ENCODE measurements at places on chromosomes 4 and X.
A peak's percentile ranks its signal among the peaks of the same experiment; 100 is the strongest.

GRCh38 chrX:3384327-3384726 is 37.9 kb upstream of the MXRA5 start:
- no peak for DNase-seq

DNA sequence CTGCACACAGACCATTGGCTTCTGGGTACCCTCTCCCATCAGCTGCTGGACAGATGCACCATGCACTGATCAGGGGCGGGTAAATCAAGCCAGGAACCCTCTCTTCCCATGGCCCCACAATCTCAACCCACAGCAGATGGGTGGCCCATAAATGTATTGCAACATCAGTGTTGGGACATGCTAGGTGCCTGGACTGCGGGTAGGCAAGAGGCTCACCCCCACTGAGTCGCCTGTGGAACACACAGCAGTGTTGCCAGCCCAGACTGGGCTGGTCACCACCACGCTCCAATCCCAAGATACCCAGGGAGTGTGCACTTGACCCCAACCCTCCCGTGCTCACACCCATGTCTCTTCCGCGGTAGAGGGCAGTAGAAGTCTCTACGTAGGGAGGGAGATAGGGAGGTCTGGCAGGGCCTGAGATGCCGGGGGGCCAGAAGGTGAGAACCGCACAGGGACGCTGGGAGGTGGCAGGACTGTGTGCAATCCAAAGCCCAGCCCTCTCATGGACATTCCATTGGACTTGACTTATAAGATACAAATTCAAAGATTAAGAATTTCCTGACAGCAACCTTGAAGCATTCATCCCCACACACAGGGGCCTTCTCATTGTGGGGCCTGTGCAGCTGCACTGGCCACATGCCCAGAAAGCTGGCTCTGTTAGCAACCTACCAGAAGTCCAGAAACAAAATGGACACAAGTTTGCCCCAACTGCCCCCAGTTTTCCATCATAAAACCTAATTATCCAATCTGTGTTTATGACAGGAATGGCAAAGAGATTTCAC is 183.7 kb downstream of the NSUN7 start:
- DNase-seq = no peak

DNA sequence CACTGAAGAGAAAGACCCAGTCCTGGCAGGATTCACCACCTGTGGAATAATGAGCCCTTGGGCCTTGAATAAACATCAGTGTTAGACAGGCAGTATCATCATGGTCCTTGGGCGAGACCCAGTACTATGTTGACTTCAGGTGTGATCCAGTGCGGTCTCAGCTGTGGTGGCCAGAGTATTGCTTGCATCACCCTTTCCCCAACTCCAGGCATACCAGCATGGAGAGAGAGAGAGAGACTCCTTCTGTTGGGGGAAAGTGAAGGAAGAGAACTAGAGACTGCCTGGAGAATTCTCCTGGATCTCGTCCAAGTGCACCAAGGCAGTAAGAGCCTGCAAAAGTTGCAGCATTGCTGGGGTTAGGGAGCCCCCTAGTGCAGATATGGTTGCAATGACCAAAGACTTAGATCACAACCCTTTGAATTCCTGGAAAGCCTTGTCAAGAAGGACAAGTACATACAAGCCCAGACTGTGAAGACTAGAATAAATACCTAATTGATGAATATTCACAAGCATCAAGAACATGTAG is 61.1 kb upstream of the VAMP7 start:
- DNase-seq = peak; percentile 51

DNA sequence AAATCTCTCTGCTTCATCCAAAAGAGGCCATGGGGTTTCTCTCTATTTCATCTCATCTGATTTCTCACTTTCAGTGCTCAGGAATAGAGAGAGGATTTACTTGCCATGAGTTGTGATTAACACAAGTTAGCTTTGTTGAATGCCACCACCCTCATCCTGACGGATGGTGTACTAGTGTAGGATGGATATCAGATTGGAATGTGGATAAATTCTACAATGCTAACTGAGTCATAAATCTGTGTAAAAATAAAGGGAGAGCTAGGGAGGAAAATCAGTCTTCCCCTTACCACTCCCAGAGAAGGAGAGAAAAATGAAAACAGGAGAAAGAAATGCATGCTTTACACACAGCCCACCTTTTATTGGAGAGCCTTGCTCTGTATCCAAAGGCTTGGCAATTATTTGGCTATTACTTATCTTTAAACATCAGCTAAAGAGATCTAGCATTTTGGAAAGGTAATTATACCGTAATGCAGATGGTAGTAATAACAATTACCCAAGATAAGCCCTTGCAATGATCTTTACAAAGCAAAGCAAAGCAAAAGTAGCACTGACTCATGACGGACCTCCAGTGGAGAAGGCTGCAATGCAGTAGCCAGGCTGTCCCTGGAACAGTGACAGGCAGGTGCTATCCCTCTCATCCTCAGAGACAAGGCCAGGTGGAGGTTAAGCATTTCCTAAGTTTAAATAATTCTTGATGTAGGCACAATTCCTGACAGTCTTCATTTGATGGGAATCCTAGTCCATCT is 306.3 kb upstream of the PPARGC1A start:
- DNase-seq = no peak

DNA sequence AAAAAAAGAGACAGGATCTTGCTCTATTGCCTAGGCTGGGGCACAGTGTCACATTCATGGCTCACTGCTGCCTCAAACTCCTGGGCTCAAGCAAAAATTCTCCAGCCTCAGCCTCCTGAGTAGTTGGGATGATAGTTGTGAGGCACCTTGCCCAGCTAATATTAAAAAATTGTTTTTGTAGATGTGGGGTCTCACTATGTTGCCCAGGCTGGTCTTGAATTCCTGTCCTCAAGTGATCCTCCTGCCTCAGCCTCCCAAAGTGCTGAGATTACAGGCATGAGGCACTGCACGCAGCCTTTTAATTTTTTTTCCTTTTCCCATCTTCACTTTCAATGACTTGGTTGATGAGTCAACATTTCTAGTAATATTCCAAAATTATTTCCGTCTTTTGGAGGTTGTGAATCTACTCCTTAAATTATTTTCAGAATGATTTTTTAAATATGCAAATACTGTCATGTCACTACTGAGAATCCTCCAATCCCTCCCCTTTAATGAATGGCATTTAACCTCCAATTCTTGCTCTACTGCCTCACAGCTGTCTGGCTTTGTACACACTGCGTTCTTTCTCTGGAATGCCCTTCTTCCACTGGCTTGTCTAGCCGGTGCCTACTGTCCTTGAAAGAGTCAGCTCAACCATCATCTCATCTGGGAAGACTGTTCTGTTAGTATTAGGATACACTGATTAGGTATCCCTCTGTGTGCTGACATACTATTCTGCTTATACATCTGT is 27.5 kb upstream of the DCTD start:
- DNase-seq = no peak

- no peak for DNase-seq
These were observed 42.4 kb upstream of the SLC39A8 start for GRCh38 chr4:102387552-102388150.

GRCh38 chr4:26729547-26729946 is 131.1 kb upstream of the STIM2 start:
- no peak for DNase-seq

DNA sequence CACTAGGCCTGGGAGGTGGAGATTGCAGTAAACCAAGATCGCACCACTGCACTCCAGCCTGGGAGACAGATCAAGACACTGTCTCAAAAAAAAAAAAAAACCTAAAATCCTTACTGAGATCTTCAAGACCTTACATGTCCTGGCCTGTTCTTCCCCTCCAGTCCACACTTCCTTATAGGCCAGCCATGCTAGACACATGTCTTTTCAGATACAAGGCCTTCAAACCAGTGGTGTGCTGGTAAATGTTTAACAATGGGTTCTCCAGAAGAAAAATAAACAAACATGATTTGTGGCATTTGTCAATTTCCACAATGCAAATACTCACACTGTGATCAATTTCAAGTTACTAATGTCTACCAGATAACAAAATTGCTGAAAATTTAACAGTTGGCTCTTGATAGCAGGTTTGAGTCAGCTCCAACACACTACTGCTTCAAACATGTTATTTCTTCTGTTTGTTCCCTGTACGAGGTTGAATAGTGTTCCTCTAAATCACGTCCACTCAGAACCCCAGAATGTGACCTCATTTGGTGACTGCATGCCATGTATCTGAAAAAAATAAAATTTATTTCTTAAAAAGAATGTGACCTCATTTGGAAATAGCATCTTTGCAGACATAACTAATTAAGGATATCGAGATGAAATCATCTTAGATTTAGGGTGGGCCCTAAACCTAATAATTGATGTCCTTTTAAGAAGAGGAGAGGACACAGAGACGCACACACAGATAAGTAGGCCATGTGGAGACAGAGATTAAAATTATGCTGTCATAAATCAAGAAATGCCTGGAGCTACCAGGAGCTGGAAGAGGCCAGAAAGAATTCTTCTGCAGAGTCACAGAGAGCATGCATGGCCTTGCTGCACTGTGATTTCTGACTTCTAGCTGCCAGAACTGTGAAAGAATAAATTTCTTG is 144.4 kb downstream of the ZNF674 start:
- no peak for DNase-seq

DNA sequence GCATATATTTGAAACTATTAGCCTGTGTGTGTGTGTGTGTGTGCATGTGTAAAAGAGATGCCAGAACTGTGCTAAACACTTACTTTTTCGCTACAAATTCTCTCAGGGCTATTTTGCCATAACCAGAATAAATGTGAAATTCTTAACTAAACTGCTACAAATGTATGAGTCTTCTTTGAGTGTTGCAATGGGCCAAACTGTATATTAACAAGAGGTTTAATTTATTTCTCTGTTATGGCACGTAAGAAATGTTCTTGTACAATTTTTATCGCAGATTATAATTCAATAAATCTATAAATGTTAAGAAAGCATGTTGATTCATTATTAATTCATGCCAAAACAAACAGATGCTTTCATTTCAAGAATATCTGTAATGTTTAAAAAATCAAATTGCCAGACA is 454.5 kb upstream of the PCDH7 start:
- no peak for DNase-seq

DNA sequence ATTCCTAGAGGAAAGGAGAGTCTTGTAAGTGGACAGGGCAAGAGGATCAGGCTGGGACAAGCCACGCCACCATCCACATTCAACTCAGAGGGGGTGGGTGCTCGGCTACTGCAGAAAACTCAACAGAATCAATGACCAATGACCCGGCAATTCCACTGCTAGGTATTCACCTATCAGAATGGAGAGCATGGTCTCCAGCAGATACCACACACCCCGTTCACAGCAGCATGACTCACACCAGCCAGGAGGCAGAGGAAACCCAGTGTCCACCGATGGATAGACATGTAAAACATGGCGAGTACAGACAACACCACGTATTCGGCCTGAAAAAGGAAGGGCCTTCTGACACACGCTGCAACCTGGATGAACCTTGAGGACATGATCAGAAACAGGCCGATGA is 175.9 kb downstream of the AFAP1 start:
- DNase-seq = no peak

GRCh38 chrX:39944416-39944815 is 153.3 kb downstream of the BCOR start:
- DNase-seq = no peak

DNA sequence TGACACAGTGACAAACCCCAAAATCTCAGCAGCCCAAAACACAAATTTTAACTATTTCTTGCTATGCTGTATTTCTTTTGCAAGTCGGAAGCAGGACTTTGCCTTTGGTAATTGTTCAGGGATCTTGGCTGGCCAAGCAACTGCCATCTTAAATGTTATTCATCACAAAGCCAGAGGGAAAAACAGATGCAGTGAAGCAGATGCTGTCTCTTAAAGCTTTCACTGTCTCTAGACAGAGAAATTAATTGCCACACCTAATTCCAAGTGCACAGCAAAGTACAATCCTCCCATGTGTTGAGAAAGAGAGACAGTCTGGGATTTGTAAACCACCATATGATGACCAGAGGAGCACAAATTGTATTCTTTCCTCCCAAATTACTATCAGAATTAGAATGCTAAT is 30.0 kb upstream of the GALNT7 start:
- DNase-seq = no peak

- DNase-seq = no peak
These were observed 79.2 kb downstream of the FBXO8 start for GRCh38 chr4:174204164-174204831.

GRCh38 chrX:20144491-20144890 is 2.9 kb upstream of the EIF1AX start:
- no peak for DNase-seq

DNA sequence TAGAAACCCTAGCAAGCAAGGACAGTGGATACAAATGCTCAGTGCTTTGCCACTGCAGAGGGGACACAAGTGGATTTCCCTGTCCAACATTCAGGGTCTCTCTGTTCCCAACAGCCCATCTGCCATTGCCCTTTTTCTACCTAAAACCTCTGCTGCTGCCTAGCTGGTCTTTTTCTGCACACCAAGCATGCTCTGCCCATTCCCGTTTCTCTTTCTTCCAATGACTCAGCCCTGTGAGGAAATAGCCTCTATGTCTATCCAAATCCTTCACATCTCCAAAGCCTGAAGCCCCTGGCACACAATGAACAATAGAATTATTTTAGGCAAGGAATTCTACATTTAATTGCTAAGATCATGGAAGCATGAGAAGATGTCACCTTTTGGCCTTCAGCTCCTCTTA is 5.7 kb upstream of the AMELX start:
- DNase-seq = no peak

DNA sequence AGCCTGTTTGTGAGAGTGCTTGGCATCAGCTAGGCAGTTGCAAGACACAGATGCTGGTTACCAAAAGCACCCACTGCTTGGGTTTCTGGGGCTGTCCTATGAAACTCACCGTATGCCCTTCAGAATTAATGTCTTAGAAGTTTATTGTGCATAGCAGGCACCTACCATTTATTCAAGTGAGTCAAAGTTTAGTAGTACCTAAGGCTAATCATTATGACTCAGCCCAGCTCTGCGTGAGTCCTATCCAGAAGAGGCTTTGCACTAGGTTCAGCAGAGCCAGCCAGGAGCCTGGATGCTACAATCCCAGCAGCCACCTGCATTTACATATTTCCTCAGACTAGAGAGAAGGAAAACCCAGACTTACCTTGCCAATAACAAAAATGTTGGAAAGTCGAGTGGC is 4.2 kb downstream of the RPS4X start:
- DNase-seq = no peak

- no peak for DNase-seq
These were observed 254.1 kb upstream of the TENM3 start for GRCh38 chr4:181989071-181989470.

DNA sequence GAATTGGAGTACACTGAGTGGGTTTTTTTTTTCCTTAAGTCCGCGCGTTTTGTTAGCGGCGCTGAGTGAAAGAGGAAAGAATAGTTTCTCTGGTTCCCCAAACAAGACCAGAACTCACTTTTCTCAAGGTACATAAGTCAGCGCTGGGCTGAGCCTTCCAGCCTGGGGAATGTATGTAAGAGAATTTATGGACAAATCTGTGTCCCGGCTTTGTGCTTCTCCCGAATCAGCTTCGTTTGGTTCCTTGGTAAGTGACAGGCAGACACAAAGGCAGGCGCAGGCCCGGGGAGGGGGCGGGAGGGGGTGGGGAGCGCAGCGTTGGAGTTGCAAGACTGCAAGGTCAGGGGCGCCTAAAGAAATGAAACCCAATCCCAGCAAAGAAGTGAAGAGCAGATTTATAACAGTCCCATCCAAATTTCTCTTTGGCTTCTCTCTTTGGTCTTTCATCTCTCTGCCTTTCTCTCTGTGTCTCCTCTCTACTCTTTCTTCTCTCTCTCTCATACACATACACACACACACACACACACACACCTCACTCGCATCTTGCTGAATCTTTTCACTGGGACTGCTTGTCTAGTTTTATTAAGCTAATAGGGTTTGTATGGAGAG is 981 bp downstream of the TET2 start:
- peak; percentile 37 for DNase-seq
